ENCODE measurements at places on chromosomes 1 and 21.
A peak's percentile ranks its signal among the peaks of the same experiment; 100 is the strongest.

- no peaks in the 10 kb centered on the region for H3K4me1 ChIP-seq
- H3K27me3 ChIP-seq: no peaks in the 10 kb centered on the region
- no peak for DNase-seq
Measured at GRCh38 chr1:46012236-46012635, 120.2 kb downstream of the PIK3R3 start.

DNA sequence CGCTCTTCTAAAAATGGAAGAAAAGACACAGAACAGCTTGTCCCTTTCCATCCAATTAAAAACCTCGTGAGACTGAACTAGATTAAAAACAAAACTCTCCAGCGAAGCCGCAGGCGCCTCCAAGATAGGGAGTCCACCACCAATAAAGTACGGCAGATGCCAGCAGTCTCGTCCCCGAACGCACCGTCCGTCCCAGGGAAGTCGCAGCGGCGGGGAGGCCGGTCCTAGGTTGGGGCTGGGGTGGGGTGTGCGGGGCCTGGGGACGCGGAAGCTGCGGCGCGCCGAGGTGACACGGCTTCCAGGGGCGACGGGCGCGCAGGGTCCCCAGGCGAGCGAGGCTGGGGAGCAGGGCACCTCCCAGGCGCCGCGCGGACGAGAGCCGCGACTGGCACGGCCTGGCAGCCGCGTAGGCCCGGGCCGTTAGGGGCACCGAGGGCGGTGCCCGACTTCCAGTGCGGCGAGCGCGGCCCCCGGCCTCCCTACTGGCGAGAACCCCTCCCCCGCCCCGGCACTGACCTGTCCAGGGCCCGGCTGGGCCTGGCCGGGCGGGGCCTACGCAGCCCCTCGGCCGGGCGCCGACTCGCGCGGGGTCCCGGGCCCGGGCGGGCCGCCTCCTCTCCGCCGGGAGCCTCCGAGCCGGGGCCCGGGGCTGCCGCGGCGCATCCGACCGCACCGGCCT is 28.3 kb upstream of the A3GALT2 start:
- no peaks in the 10 kb centered on the region for H3K27me3 ChIP-seq
- peak; percentile 63 for DNase-seq
- H3K27ac ChIP-seq: peak overlapping the region; percentile 54
- peaks cover 3% of the 10 kb centered on the region for H3K36me3 ChIP-seq

DNA sequence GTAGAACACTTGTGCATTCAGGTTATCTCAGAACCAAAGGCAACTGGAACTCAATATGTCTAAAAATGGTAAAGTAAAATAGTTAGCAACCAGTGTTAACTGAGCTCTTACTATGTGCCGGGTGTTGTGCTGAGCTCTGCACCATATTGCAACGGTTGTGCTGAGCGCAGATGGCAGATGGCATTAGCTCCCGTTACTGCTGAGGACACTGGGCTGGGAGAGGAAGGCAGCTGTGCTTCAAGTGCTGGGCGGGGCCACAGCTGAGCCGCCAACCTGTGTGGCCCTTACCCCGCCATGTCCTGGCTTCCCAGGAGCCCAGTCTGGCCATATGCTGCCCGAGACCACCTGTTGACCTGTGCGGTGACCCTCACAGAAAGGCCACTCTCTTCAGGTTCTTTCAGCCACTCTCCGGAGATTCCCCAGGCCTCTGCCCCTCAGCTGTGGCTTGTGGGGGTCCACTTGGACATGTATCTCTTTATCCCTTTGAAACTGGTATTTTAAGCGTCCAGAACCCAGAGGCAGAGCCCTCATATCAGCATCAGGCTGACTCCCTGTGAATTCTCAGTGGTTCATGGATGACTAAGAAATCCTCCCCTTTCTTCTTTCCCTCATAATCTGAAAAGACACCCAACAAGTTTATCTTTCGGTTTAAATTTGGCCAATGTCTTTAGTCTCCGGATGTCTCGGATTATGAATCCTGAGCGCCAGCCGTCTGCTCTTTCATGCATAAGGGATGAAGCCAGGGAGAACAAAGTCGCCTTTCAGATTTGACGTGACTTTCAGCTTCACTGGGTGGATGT is 26.4 kb downstream of the LDLRAP1 start:
- H3K4me3 ChIP-seq: no peak overlapping the region
- DNase-seq: no peak
- peak overlapping the region; percentile 14 for H3K27ac ChIP-seq
- peaks cover 47% of the 10 kb centered on the region for H3K4me1 ChIP-seq

- no peak overlapping the region for H3K4me3 ChIP-seq
- H3K36me3 ChIP-seq: no peaks in the 10 kb centered on the region
- H3K27ac ChIP-seq: no peak overlapping the region
- no peaks in the 10 kb centered on the region for H3K27me3 ChIP-seq
Measured at GRCh38 chr1:210685295-210685650, 356.6 kb downstream of the HHAT start.

- no peak overlapping the region for H3K4me3 ChIP-seq
- H3K27me3 ChIP-seq: peaks cover 16% of the 10 kb centered on the region
- DNase-seq: no peak
- H3K4me1 ChIP-seq: peaks cover 4% of the 10 kb centered on the region
- H3K36me3 ChIP-seq: no peaks in the 10 kb centered on the region
- H3K27ac ChIP-seq: no peak overlapping the region
Measured at GRCh38 chr1:51328279-51328678, 2.1 kb downstream of the TTC39A start.

GRCh38 chr1:185373813-185374529 is 56.9 kb upstream of the IVNS1ABP start:
- H3K27me3 ChIP-seq: no peaks in the 10 kb centered on the region
- H3K4me3 ChIP-seq: no peak overlapping the region
- H3K4me1 ChIP-seq: no peaks in the 10 kb centered on the region
- no peaks in the 10 kb centered on the region for H3K36me3 ChIP-seq
- no peak overlapping the region for H3K27ac ChIP-seq

GRCh38 chr1:71086331-71086730 is 5.5 kb upstream of the ZRANB2 start:
- DNase-seq: no peak
- no peak overlapping the region for H3K4me3 ChIP-seq
- no peaks in the 10 kb centered on the region for H3K36me3 ChIP-seq
- peaks cover 6% of the 10 kb centered on the region for H3K4me1 ChIP-seq
- H3K27ac ChIP-seq: no peak overlapping the region

- H3K27ac ChIP-seq: peak overlapping the region; percentile 95
- H3K4me3 ChIP-seq: peak overlapping the region; percentile 77
- peaks cover 71% of the 10 kb centered on the region for H3K4me1 ChIP-seq
- H3K36me3 ChIP-seq: no peaks in the 10 kb centered on the region
Measured at GRCh38 chr1:145978854-145979745, 14.6 kb downstream of the POLR3GL start.

DNA sequence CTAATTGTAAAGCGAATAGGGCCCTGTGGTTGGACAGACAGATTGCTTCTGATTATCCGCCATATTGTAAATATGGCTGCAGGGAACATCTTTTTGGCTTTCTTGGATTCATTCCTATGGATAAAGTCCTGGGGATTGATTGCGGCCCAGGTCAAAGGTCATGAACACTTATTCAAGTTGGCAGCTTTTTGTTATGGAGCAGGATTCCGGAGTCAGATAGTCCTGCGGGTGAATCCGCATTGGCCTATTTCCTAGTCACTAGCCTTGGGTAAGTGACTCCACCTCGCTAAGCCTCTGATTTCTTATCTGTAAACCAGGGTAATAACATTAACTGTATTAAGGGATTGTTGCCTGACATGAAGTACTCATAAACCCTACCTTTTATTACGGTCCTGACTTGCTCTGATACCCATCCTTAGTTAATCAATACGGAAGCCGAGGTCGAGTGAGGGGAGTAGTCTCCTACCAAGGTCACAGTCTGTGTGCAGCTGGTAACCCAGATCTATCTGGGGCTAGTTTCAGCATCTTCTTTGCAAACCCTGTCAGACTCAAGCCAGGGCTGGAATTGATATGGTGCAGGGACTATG is 31.7 kb downstream of the EDN2 start:
- no peak overlapping the region for H3K27ac ChIP-seq
- H3K27me3 ChIP-seq: no peaks in the 10 kb centered on the region
- H3K36me3 ChIP-seq: no peaks in the 10 kb centered on the region
- no peaks in the 10 kb centered on the region for H3K4me1 ChIP-seq
- H3K4me3 ChIP-seq: no peak overlapping the region
- no peak for DNase-seq

- no peak overlapping the region for H3K27ac ChIP-seq
- peaks cover 10% of the 10 kb centered on the region for H3K4me1 ChIP-seq
- H3K27me3 ChIP-seq: peaks cover 32% of the 10 kb centered on the region
- no peak overlapping the region for H3K4me3 ChIP-seq
- no peaks in the 10 kb centered on the region for H3K36me3 ChIP-seq
Measured at GRCh38 chr1:207913951-207914350, 3.0 kb upstream of the CD34 start.

DNA sequence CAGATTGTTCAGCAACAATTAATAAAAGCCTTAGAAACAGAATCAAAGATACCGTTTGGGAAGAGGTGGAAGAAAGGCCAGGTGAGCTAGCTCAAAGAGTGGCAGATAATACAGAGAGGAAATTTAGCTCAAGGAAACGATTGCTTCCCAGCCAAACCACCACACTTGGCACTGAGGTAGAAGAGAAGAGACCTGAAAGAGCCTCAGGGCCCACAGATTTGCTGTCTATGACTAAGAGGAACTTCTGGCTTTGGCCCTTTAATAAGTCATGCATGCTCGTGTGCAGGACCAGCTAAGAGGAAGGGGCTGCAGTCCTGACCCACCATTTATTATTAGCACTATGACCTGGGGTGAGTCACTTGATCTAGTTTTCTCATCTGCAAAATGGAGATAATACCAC is 72.8 kb upstream of the BCL10 start:
- no peaks in the 10 kb centered on the region for H3K36me3 ChIP-seq
- H3K27ac ChIP-seq: no peak overlapping the region
- DNase-seq: no peak
- H3K27me3 ChIP-seq: no peaks in the 10 kb centered on the region

DNA sequence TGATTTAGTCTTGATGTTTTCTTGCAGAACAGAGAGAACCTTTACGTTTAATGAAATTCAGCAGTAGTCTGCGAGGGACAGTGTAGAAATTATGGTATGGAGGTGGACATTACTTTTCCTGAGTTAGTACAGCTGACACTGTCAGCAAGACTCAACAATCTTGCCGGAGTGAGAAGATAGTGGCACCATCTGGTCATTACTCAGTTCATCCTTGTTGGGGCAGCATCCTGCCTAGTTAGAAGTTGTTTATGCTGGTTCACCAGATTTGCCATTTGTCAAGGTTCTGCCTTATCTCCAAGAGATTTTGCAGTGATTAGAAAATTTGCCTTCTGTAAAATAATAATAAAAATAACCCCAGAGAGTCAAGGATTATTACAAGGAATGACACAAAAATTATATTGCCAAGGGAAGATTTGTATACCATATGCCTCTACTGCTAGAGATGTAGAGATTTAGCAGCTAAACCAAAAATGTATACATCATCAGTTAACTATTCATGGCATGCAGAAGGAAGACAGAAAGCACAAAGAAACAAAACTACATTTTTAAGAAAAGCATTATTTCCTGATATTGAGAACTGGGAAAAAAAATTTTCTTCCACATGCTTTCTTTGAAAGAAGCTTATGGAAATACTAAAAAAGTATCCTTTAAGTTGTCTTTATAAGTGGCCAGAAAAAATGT is 1967.4 kb downstream of the NCAM2 start:
- no peak for DNase-seq
- no peaks in the 10 kb centered on the region for H3K4me1 ChIP-seq
- no peaks in the 10 kb centered on the region for H3K27me3 ChIP-seq
- no peak overlapping the region for H3K27ac ChIP-seq
- no peak overlapping the region for H3K4me3 ChIP-seq

- peaks cover 14% of the 10 kb centered on the region for H3K4me1 ChIP-seq
- no peak overlapping the region for H3K4me3 ChIP-seq
- no peak for DNase-seq
- peaks cover 39% of the 10 kb centered on the region for H3K27me3 ChIP-seq
- H3K27ac ChIP-seq: no peak overlapping the region
Measured at GRCh38 chr1:165375623-165376022, 19.1 kb upstream of the LMX1A start.

- no peak overlapping the region for H3K27ac ChIP-seq
- H3K4me3 ChIP-seq: no peak overlapping the region
- no peaks in the 10 kb centered on the region for H3K36me3 ChIP-seq
- no peaks in the 10 kb centered on the region for H3K4me1 ChIP-seq
- no peak for DNase-seq
Measured at GRCh38 chr1:210620867-210621488, 292.3 kb downstream of the HHAT start.

DNA sequence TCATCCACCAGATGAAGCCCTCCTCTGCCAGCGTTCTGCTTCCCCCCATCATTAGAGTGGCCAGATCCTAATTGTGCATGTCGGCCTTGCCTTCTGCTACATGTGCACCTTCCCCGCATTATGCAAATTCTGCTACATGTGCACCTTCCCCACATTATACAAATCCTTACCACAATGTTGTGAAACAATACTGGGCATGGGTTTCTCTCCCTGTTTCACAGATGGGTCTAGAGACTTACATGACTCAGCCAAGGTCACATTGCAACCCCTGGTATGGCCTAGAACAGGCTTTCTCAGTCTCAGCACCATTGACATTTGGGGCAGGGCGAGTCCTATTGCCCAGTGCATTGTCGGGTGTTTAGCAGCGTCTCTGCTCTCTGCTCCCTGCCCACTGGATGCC is 1.0 kb upstream of the CELA2A start:
- H3K4me1 ChIP-seq: no peaks in the 10 kb centered on the region
- no peak for DNase-seq
- H3K4me3 ChIP-seq: no peak overlapping the region
- H3K27ac ChIP-seq: no peak overlapping the region

GRCh38 chr1:14923727-14924452 is 229.7 kb upstream of the TMEM51 start:
- DNase-seq: no peak
- H3K4me3 ChIP-seq: no peak overlapping the region
- H3K27me3 ChIP-seq: peaks cover 17% of the 10 kb centered on the region
- H3K27ac ChIP-seq: no peak overlapping the region
- H3K4me1 ChIP-seq: peaks cover 7% of the 10 kb centered on the region
- no peaks in the 10 kb centered on the region for H3K36me3 ChIP-seq

GRCh38 chr1:31224068-31224467 is 15.6 kb downstream of the NKAIN1 start:
- no peak for DNase-seq
- no peak overlapping the region for H3K4me3 ChIP-seq
- no peaks in the 10 kb centered on the region for H3K27me3 ChIP-seq
- H3K36me3 ChIP-seq: no peaks in the 10 kb centered on the region
- no peaks in the 10 kb centered on the region for H3K4me1 ChIP-seq
- no peak overlapping the region for H3K27ac ChIP-seq

GRCh38 chr1:86708920-86709319 is 4.5 kb downstream of the SH3GLB1 start:
- H3K27ac ChIP-seq: no peak overlapping the region
- peaks cover 50% of the 10 kb centered on the region for H3K4me1 ChIP-seq
- no peaks in the 10 kb centered on the region for H3K36me3 ChIP-seq
- H3K4me3 ChIP-seq: no peak overlapping the region
- no peaks in the 10 kb centered on the region for H3K27me3 ChIP-seq

- DNase-seq: no peak
- no peaks in the 10 kb centered on the region for H3K4me1 ChIP-seq
- no peak overlapping the region for H3K27ac ChIP-seq
- H3K36me3 ChIP-seq: no peaks in the 10 kb centered on the region
- H3K27me3 ChIP-seq: no peaks in the 10 kb centered on the region
- H3K4me3 ChIP-seq: no peak overlapping the region
Measured at GRCh38 chr1:35129080-35129479, 49.9 kb downstream of the ZMYM1 start.

- H3K4me1 ChIP-seq: no peaks in the 10 kb centered on the region
- H3K4me3 ChIP-seq: no peak overlapping the region
- H3K36me3 ChIP-seq: no peaks in the 10 kb centered on the region
- H3K27me3 ChIP-seq: no peaks in the 10 kb centered on the region
- DNase-seq: no peak
Measured at GRCh38 chr21:45900034-45900868, 81.3 kb upstream of the COL6A1 start.

GRCh38 chr1:115090540-115090939 is 1.2 kb upstream of the TSPAN2 start:
- no peak overlapping the region for H3K27ac ChIP-seq
- no peaks in the 10 kb centered on the region for H3K36me3 ChIP-seq

- H3K4me1 ChIP-seq: no peaks in the 10 kb centered on the region
- H3K4me3 ChIP-seq: no peak overlapping the region
Measured at GRCh38 chr1:2482588-2482987, 6.5 kb downstream of the PLCH2 start.

Measured in CD4-positive, CD25-positive, alpha-beta regulatory T cell (primary cell).